Right kidney (tissue), 9 donors: ENCODE measurements at places on chromosomes 16 and 17.
A peak's percentile ranks its signal among the peaks of the same experiment; 100 is the strongest.

- no peak for DNase-seq
These were observed 1.8 kb downstream of the SLC12A4 start for GRCh38 chr16:67966549-67967182.

DNA sequence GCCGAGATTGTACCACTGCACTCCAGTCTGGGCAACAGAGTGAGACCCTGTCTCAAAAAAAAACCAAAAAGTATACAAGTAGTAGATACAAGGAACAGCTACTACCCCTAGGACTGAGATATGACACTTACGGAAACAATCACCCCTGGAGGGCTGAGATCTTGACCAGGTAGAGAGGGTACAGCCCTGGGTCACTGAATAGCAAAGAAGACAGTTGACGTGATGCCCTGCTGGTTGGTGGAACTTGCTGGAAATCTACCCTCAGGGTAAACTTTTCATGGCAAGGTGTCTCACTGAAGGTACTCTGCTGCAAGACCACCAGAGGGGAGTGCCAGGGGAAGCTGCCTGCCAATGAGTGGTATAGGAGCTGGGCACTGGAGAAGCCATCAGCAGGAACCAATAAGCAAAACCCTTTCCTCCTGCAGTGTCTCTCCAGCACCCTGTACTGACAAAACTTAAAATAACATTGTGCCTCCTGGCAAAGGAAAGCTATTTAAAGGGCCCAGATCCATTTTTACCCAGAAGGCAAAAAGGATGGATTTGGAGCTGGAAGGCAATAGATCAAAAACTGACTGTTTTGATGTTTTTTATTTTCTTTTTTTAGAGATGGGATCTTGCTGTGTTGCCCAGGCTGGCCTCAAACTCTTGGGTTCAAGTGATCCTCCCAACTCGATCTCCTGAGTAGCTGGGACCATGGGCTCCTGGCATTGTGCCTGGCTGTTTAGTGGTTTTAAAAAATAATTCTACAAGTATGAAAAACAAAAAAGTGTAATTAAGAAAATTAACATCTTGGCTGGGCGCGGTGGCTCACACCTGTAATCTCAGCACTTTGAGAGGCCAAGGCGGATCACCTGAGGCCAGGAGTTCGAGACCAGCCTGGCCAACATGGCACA is 11.3 kb upstream of the PDXDC1 start:
- DNase-seq: no peak

DNA sequence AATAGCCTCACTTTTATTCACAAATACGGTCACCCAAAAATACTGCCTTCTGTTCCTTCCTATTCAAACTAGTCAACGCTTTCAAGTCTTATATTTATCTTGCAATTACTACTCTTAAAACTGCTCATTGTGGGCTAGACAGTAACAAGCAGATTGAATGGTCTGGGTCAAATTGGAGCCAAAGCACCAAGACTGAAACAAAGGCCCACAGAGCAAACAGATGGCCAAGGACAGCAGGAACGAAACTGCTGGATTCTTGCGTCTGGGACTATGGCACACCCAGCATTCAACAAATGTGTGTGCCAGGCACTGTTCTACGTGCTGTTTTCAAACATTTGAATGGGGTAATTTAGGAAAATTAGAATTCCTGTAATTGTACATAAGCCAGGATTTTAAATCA is 250.1 kb upstream of the PSMD7 start:
- no peak for DNase-seq

- no peak for DNase-seq
These were observed 244.9 kb downstream of the FTO start for GRCh38 chr16:53948734-53949430.

DNA sequence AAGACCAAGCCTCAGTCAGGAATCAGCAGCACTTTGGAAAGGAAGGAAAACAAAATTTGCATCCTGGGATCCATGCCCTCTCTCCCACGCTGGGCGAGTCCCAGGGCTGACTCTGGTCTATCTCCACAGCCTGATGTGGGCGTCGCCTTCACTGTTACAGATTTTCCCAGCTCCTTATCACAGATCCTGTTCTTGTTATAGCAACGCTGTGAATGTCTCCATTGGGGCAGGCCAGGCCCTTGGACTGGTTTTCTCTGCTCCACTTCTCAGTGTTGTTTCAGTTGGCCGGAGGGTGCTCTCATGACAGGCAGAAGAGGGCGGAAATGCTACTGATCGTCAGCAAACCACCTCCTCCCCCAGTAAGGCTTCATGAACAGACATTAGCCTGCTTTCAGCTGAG is 127.9 kb upstream of the CDH11 start:
- DNase-seq: peak; percentile 4
